ENCODE measurements at places on chromosomes 5 and 9.

DNA sequence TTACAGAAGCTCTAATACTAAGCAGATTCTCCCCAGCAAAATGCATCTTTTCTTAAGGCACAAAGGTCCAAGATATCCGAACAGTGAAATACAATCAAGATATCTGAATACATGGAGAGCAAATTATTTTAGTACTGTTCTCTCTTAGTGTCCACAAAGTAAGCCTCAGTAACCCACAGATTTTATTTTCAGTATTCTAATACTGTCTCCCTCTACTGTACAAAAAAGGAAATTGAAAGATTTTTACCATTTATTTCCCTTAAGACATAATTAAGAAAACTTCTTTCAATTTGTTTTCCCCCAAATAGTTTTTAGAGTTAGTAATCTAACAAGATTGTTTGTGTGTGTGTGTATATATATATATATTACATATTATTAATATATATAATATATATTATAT, 24.7 kb upstream of the NOL6 start:
- DNase-seq: peak; percentile 68

DNA sequence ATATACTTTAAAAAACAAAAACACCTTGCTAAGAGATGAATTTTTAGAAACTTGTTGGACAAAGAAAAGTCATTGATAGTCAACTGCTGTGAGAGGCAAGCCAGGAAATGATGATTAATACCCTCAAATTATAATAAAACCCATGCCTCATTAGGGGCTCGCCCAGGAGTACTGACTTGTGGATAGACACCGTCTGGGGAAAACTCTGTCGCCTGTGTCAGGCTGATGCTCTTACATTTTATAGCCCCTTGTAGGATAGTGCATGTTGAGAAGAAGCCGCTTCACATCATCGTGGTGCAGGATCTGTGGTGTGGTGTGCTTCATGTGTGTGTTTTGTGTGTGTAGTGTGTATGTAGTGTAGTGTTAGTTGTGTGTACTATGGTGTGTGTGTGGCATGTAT, 39.1 kb downstream of the SYK start:
- DNase-seq: no peak

- no peak for DNase-seq
Measured at GRCh38 chr5:103503066-103503465, 59.5 kb downstream of the NUDT12 start.

DNA sequence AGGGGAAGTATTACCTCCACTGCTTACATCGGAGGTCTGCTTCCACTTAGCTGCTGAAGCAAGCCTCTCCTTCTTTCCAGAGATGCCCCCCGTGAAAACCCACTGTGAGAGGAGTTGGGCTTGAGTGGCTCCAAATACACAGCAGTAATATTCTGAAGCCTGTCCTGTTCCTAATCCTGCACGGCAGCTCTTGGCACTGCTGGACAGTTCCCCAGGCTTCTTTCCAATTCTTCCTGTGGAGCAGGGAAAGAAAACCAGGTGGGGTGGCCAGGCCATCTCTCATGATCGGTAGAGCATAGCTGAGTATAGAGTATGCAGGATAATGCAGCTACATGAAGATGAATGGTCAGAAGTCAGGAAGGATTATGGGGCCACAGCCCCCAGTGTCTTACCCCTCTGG, 335.3 kb downstream of the MARCHF11 start:
- DNase-seq: no peak

- DNase-seq: no peak
Measured at GRCh38 chr5:174523311-174524071, 200.9 kb upstream of the MSX2 start.

Measured in Kasumi-1 (cell line).